AG04449 (cell line): ENCODE measurements at places on chromosomes 5 and 9.

GRCh38 chr9:123174887-123175518 lies 93.4 kb downstream of the STRBP start:
- no peak for DNase-seq

DNA sequence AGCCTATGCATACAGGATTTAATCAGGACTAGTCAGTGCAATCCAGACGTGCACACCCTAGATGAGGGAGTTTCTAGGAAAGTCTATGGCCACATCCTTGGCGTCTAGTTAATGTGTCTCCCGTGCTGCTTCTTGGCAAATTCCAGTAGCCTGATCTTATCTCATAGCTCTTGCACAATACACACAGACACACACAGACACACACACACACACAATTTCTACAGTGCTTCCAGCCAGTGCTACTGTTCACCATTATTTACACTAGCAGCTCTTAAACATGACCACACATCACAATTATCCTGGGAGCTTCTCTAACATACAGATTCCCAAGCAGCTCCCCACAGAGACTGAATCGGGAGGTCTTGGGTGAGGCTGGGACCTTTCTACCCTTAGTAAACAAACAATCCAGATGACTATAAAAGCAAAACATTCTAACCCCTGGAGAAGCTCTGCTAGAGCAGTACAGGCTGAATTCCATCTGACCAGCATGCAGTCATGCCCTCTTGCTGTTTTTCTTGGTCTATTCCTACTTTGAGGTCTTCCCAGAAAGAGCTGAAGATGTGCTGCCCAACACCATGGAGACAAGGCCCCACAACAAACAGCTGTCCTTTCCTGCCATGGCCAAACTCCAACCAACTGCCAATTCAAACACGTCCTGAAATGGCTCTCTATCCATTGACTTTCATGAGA lies 236.6 kb downstream of the DEPDC1B start:
- no peak for DNase-seq

DNA sequence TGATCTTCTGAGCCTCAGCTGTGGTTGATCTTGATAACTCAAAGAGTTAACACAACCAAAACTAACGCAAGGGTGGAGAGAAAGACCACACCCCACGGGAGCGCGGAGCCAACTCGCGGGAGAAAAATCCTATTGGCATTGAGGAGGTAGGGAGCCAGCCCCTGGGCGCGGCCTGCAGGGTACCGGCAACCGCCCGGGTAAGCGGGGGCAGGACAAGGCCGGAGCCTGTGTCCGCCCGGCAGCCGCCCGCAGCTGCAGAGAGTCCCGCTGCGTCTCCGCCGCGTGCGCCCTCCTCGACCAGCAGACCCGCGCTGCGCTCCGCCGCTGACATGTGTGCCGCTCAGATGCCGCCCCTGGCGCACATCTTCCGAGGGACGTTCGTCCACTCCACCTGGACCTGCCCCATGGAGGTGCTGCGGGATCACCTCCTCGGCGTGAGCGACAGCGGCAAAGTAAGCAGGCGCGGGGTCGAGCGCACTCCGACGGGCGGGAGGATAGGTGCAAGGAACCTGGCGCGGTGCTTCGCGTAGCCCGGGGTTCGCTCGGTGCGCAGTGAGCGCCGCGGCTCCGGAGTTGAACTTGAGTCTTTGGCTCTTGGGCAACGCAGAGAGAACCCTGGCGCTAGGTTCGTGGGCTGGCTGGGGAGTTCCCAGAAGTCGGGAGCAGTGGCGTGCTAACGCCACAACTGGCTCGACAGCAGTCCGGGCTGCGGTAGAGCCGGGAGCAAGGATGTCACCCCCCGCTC lies at the start of gene GDA:
TSS of gene GDA (plus strand) at position 210 of the 745 bp plus-strand sequence. CDS start at position 330, 120 bp downstream.
- no peak for DNase-seq

GRCh38 chr5:118883362-118883761 lies 105.0 kb downstream of the DTWD2 start:
- no peak for DNase-seq

GRCh38 chr9:89983411-89983810 lies 378.6 kb downstream of the GADD45G start:
- no peak for DNase-seq
